CMK (cell line): ENCODE measurements at places on chromosomes 7 and 10.
A peak's percentile ranks its signal among the peaks of the same experiment; 100 is the strongest.

DNA sequence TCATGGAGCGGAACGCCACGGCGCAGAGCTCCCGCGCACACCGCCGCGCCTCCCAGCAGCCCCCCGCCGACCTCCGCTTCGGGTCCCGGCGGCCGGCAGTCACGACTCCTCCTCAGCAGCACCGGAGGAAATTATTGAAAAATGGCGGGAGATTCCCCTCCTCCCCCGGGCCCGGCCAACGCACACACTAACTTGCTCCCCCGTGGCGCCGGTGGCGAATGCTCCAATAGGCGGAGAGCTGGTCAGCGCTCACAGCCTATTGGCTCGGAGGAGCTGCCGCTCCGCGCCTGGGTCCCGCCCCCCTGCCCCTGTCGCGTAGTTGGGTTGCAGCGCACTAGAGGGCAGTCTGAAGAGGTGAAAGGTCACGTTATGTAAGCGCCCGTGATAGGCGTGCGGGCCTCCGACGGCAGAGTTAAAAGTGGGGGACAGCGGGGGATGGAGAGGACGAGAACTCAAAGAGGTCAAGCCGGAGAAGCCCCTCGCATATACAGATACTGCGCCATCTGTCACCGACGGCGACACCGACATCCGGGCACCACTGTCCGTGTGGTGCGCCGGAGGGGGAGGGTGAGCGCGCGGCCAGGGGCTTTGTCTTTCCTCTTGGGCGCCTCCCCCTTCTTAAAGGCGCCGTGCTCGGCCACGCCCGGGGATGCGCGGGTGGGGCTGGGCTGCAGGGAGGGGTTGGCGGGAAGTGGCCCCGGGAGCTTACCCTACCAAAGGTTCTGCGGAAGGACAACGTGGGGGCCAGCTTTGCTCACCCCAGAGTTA is at the start of gene BAZ1B:
TSS of gene BAZ1B (minus strand) at position 189 of the 768 bp plus-strand sequence. CDS start 360 bp downstream, outside the sequence.
- DNase-seq: peak; percentile 90

- no peak for DNase-seq
Measured at GRCh38 chr10:72502581-72502980, 123.3 kb downstream of the MICU1 start.

DNA sequence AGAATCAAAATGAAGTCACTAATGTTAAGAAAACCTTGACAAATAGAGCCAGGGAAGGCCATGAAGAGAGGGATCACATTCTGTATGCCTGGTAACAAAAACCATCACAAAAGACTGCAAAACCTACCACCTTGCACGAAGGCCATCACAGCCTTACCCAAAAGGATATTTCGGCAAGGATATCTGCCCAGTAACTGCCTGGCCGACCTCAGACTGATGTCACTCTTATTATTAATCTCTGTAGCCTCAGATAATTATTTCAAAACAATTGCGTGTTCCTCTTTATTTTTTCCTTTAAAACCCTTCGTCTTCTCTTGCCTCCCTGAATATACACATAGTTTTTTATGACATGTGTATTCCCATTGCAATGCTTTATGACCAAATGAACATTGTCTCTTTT is 52.5 kb downstream of the CDC14C start:
- DNase-seq: no peak

- no peak for DNase-seq
Measured at GRCh38 chr7:46527360-46527759, 606.3 kb upstream of the IGFBP3 start.

DNA sequence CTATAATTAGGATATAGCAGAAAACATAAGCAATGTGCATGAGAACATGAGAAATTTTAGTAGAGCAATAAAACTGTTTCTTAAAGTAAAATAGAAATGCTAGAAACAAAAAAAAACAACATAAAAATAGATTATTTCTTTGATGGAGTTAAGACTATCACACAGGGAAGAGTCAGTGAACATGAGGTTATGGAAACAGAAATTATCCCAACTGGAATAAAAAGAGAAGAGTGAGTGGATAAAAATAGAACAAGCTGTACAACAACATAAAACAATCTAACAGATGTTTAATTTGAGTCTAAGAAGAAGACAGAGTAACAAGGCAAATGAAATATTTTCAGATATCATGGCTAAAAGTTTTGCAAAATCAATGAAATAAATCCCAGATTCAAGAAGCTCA is 7.5 kb upstream of the OR6B1 start:
- no peak for DNase-seq

DNA sequence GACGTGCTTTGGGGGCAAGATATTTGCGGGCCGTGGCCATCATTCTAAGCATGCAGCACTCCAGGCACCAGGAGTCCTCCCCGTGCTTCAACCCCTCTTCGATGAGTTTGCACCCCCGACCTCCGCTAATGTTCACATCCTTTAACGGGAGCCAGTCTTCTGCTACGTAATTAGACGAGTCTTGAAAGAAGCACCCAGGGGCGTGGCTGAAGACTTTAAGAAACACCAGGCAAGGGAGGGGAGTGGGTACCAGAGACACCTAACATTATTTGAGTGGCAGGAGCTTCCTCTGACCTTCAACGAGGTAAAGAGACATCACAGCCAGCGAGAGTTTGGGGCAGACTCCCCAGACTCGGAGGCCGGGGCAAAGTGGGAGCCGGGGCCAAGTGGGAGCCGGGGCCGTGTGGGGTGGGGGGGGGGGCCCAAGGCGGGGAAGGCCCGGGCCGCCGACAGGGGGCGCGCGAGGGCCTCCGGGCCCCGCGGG is 31.1 kb upstream of the TOMM7 start:
- DNase-seq: peak; percentile 15

DNA sequence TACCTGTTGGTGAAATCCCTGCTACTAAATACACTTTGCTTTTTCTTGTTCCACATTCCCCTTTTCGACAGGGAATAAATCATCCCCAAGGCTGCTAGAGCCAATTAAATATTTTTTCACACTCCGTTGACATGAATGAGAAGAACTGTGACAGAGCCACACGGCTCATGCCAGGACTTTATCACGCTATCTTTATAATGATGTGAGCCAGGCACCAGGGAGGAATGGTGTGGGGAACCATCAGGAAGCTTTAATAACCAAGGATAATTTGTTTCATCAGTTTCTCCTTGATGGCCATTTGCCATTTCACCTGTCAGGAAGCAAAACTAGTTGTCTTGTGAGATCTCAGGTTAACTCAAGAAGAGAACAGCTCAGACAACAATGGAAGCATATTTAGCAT is 193.0 kb upstream of the C7orf33 start:
- no peak for DNase-seq

DNA sequence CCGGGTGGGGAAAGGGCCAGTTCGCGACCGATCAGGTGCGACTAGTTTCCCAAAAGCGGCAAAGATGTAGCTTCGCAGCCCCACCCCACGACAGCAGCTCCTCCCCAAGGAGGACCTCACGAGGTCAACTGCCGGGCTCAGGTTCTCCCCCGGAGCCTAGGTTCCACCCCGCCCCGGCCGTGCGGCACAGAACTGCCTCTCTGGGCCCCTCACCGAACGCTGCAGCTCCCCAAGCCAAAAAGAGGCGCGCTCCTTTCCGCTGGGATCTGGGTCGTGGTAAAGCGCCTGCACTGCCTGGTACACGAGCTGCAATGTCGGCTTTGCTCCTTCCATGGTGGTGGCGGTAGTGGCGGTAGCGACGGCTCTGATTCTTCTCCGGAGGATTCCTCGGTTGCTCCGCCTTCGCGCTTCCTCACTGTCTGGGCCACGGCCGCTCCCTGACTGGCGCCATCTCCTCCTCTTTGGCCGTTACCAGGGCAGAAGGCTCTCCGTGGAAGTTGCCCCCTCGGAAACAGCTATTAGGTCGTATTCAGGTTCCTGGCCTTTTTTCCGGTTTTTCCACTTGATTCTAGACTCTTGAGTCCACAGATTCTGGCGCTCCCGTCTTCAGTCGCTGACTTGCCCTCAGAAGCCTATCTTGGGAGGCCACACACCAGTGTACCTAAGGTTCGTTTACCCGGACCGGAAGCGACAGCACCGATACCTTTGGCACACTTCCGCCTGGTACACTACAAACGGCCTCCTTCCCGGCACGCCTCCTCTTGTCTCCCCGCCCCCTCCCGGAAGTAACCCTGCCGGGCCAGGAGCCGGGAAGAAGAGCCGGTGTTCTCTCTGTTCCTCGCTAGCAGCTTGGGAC is at the start of gene TNPO3:
TSS of gene TNPO3 (minus strand) at position 674 of the 856 bp plus-strand sequence. CDS start at position 333, 341 bp downstream.
- peak; percentile 62 for DNase-seq

- no peak for DNase-seq
Measured at GRCh38 chr7:131336956-131337355, 9.3 kb downstream of the MKLN1 start.

DNA sequence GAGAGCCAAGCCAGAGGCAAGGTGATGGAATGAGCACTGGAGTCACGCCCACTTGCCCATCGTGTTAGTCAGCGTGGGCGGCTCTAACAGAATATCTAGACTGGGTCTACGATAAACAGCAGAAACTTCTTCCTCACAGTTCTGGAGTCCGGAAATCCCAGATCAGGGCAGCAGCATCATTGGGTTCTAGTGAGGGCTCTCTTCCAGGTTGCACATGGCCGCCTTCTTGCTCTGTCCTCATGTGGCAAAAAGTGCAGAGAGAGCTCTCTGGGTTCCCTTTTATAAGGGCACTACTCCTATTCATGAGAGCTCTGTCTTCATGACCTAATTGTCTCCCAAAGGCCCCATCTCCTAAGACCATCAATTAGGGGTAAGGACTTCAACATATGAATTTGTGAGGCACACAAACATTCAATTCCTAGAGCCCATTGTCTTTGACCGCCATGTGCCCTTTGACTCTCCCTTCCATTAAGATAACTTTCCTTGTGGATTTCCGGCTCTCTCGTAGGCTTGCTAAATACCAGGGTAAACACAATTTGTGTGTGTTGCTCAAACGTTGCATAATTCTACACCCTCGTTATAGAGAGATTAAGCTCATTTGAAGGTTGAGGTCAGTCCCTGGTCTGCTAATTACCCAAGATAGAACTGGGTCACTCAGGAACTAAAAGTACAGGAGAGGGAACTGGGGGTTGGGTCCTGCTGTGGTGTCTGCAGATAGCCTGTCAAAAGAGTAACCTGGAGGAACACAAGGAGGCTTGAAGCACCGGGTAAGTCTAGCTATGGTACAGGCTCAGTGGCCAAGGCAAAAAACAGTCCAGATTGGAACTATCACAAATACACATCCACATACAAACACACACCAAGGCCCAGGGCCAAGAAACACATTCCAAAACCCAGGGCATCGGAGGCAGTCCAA is 28.7 kb upstream of the USP6NL start:
- DNase-seq: no peak

GRCh38 chr10:48476279-48476982 is 128.4 kb downstream of the ARHGAP22 start:
- DNase-seq: no peak

- no peak for DNase-seq
Measured at GRCh38 chr7:130349911-130350782, 5.5 kb downstream of the CPA5 start.

- no peak for DNase-seq
Measured at GRCh38 chr10:33193701-33194521, 140.6 kb downstream of the NRP1 start.
